ENCODE measurements at places on chromosomes 16 and 17. TPM values are rescaled to one million over a fixed set of nuclear protein-coding genes. Genes with fewer than 3 reads are reported as not detected.
A peak's percentile ranks its signal among the peaks of the same experiment; 100 is the strongest.

Gene TNP2
- not detected for total RNA-seq

Gene PITPNM3
- total RNA-seq: 0.33 TPM

Gene VAT1L
- 1.7 TPM for total RNA-seq

Gene KRTAP9-8
- total RNA-seq: not detected

Gene ADAP2
- 6.9 TPM for total RNA-seq

Gene SLFN12
- 24.3 TPM for total RNA-seq

Gene SPATA20
- total RNA-seq: 16.4 TPM

Gene TERB1
- not detected for total RNA-seq

Gene PDIA2
- not detected for total RNA-seq

Gene ADAD2
- not detected for total RNA-seq

- DNase-seq: no peak
Observed at GRCh38 chr16:86398201-86398600, 112.1 kb upstream of the FOXF1 start.

- no peak for DNase-seq
Observed at GRCh38 chr16:89615596-89616090, 2.2 kb downstream of the DPEP1 start.

DNA sequence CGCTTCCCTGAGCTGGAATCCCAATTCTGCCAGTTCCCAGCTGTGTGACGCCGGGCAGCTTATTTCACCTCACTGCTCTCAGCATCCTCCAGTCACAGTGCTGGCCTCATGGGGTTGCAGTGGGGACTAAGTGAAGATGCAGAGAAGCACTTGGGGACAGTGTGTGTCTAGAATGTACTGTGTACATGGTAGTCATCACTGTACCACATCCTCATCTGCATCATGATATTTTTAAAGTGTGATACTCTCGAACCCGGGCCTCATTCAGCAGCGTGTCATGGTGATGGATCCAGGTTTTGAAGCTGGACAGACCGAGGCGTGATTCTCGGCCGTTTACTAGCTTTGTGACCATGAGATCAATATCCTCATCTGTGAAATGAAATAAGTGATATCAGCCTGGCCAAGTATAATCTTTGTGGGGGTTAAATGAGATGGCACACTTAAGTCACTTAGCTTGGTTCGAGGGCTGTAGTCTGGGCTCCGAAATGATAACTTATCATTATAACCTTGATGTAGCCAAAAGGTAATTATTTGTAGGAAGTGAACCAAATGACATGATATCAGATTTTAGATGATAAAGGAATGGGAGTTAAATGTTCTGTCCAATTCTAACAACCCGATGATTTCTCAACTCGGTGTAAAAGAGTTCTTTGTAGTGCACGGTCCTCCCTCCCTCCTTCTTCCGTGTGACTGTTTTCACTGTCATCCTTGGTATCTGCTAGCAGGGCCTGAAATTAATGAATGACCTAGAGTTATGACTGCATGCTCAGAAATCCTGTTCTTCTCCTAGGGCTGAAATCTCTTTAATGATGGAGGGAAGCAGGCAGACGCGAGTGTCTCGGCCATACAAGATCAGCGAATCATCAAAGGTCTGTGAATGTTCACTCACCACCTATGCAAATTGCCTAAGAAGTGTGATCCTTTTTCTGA lies 2.0 kb downstream of the KLHL36 start:
- DNase-seq: no peak

DNA sequence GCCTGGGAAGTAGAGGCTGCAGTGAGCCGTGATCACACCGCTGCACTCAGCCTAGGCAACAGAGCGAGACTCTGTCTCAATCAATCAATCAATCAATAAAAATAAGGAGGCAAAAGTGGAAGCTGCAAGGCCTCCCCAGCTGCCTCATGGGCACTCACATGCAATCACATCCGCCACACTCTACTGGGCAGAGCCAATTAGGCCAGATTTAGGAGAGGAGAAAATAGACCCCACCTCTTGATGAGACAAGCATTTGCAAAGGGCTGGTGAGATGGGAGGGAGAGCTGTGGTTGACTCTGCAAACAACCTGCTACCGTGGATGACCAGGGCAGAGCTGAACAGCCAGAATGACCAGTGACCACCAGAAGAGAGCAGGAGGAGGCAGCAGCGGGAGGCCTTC lies 14.7 kb upstream of the GSG1L start:
- no peak for DNase-seq

GRCh38 chr17:72903522-72903921 lies 189.0 kb downstream of the SLC39A11 start:
- no peak for DNase-seq

GRCh38 chr17:74737299-74738050 lies 419 bp downstream of the RAB37 start:
- peak; percentile 61 for DNase-seq

DNA sequence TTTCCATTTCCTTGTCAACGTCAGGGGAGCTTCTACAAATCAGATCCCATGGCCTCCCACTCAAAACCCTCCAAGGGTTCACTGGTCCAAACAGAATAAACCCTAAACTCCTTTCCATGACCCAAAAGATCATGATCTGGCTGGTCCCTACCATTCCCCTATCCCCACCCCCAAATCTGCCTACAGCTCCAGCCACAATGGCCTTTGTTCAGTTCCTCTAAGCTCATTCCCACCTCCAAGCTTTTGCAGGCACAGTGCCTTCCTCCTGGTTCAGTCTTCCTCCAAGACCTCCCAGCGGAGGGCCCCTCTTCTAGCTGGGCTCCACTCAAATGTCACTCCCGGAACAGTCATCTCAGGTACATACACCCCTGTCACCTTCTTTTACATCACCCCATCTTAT lies 2.0 kb downstream of the GPRC5B start:
- DNase-seq: no peak

GRCh38 chr16:81136390-81137335 lies 40.5 kb upstream of the GCSH start:
- no peak for DNase-seq

DNA sequence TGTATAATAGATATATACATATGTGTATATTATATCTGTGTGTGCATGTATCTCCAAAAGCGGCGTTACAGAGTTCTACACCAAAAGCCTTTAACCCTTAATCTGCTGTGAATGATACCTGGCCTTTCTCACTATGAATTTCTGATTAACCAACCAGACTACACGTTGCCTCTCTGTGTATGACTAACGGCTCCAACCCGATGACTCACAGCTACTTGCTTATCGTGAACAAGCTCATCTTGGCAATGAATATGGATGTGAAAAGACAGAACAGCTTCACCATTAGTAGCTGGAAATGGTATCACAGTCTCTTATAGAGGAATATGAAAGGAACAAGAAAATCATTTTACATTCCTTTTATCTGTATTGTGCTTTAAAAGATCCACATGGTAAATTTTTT lies 23.8 kb upstream of the ARHGAP44 start:
- peak; percentile 90 for DNase-seq

- DNase-seq: peak; percentile 34
Observed at GRCh38 chr17:71628306-71628705, 492.5 kb upstream of the SOX9 start.

DNA sequence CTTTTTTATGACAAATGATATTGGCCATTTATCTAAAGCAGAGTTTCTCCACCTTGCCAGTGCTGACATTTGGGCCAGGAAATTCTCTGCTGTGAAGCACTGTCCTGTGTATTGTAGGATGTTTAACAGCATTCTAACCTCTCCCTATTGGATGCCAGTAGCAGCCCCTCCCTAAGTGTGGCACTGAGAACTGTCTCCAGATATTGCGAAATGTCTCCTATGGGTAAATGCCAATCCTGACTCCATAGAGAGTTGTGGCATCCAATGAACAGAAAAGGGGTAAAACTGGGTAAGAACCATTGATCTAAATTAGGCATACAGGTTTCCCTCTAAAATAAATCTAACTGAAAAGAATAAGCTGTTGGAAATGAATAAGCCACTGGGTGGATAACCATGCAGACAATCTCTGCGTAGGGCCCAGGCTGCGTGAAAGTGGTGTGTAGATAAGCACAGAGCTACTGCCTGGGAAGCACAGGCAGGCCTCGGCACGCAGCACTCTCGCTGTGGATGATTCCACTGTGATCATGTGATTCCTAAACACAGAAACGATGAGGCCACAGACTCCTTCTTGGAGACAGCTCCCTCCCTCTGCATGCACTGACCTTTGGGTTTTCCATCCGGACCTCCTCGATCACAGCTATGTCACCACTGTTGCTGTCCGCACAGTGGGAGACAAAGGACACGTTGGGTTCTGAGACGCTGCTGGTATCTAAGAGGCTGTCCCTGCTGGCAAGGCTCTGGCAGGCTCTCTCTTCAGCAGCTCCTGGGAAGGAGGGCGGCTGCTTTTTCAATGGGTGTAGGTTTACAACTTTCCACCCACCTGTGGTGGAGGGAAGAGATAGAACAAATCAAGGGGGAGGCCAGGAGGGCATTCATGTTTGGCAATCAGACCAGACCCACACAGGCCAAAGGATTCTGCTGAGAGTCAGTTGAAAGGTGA lies 44.1 kb downstream of the GTF3C1 start:
- DNase-seq: no peak

- DNase-seq: no peak
Observed at GRCh38 chr16:30348113-30348512, 7.0 kb downstream of the CD2BP2 start.

DNA sequence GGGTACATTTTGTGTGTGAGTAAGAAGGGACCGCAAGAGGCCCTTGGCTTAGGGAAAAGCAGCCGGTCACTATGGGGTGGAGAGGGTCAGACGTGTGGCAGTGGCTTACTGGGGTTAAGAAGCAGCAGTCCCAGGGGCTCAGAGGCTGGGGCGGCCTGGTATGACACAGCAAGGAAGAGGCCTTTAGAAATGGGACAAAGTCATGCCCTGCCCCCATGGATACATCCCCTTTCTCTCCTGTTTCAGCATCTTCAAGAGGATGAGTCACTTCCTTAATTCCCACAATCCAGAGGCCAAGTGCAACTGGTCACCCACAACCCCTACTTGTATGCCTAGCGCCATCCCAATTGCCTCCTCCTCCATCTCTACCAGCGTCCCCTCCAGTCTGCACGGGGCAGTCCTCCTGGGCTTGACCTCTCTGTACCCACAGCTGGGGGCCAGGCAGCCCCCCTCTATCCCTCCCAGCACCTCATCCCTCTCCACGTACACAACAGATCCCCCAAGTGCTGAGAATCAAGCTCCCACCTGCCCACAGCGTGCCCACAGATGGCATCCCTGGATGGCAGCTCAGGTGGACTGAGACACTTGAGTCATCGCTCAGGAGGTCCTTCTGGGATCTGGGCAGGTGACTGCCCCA lies 6.9 kb upstream of the EFTUD2 start:
- peak; percentile 95 for DNase-seq

DNA sequence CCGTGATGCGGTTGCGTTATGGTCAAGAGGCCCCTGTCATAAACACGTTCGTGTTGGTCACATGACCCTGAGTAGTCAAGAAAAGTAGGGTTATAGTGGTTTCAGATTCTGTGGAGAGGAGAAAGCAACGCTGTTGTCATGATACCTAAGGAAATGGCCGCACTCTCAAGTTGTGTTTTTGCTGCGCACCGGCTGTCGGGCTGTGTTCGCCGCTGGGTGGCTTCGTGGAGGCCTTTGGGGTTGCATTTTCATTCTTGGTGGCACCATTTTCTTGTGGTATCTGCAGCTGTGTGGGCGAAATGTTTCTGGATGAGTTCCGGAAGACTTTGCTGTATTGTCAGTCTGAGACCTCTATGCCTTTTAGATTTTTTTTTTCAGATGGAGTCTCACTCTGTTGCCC lies 35.0 kb downstream of the DEF8 start:
- no peak for DNase-seq

DNA sequence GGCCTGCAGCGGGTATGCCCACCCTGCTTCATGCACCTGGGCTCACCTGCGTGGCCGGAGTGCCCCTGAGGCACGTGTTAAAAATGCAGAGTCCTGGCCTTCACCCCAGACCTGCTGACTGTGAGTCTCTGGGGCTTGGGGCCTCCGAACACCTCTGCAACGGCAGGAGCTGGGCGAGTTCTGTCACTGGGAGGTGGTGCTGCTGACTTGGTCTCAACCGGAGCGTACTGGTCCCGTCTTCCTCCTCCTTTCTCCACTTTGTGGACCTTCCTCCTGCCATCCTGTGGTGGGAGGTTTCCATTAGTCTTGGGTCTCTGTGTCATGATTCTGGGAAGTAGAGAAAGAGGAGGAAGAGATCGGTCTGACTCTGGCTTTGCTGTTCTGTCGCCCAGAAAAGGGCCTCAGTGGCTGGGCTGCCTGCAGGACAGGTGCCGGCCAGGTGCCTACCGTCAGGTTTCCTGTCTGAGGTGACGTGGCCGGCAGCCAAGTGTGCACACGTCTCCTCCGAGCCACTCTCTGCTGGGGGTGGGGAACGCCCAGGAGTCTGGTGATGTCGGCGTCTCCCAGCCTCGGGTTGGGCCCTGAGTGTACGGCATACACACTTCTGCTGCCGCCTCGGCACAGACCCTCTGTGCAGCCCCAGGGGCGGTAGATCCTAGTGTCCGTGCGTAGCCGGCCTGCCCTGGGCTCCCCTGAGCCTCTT lies 6.9 kb downstream of the TSC2 start:
- DNase-seq: no peak

- peak; percentile 64 for DNase-seq
Observed at GRCh38 chr16:30927789-30928378, 4.5 kb downstream of the FBXL19 start.

DNA sequence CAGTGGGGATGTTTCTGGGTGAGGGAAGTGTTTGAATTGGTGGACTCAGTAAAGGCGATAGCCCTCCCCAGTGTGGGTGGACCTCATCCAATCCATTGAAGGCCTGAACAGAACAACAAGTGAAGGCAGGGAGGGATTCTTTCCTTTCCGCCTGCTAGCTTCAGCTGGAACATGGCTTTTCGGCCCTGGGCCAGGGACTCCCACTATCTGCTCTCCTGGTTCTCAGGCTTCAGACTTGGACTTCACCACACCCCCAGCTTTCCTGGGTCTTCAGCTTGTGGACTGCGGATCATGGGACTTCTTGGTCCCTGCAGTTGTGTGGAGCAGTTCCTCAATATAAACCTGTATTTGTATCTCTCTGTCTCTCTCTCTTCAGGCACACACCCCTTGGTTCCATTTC lies 77.9 kb downstream of the SNX29 start:
- no peak for DNase-seq

GRCh38 chr16:17053536-17054160 lies 417.1 kb downstream of the XYLT1 start:
- DNase-seq: no peak

- no peak for DNase-seq
Observed at GRCh38 chr16:69840975-69841374, 78.8 kb downstream of the WWP2 start.

DNA sequence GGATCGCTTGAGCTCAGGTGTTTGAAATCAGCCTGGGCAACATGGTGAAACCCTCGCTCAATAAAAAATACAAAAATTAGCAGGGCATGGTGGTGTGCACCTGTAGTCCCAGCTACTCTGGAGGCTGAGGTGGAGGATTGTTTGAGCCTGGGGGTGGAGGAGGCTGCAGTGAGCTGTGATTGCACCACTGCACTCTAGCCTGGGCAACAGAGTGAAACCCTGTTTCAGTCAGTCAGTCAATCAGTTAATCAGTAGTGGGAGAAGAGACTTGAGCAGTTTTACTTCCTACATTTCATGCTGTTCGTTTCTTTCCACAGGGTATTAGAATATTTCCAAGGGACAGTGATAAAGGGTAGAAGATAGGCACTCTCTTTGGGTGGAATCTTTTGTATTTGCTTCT lies 8.8 kb downstream of the MAP3K3 start:
- no peak for DNase-seq

GRCh38 chr17:44159519-44160210 lies 10.8 kb upstream of the ASB16 start:
- no peak for DNase-seq

All from Daoy (cell line).